ENCODE measurements at places on chromosomes 3 and 15.

- no peak for DNase-seq
Observed at GRCh38 chr3:44687898-44688297, 24.6 kb upstream of the ZNF502 start.

GRCh38 chr3:177429079-177429478 is 231.8 kb upstream of the TBL1XR1 start:
- no peak for DNase-seq

DNA sequence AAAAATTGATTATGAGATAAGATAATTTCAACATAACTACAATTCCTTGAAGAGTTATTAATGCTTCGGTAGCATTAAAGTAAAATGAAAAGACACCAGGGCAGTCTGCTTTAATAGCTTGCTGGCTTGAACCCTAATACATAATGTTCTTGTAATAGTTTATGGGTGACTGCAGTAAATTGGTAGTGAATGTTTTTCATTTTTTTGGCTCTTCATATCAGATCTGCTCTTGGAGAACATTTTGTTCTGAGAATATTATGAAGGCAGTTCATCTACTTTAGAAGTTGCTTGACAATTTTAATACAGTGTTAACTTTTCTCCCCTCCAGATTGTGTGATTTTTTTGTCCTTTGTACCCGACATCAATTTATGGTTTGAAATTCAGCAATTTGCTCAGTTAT is 128.4 kb downstream of the ZBTB20 start:
- DNase-seq: no peak

DNA sequence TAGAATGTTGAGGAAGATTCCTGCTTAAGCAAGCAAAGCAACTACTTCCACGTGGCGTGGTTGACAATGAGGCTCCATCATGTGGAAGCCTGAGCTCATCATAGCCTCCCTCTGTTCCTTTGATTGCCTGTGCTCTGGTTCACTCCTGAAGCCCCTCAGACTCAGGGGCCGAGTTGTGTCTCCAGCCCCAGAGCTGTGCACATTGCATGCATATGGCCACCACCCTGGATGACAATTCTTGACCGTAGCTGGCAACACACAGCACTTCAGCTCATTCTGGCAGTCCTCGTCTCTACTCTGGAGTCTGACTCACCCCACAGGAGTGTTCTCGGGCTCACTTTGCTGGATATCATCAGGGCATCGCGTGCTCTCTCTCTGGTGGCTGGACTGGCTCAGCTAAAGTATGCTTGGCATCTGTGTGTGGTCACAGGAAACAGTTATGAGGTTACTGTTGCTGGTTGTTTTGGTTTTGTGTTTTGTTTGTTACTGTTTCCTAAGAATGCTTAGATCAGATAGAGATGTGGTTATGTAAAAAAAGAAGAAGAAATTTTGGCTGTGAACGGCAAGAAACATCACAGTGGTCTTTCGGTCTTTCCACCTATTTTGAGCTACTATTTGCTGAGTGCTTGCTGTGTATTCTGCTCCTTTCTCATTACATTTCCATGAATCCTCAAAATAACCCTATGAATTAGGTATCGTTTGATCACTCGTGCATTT is 41.6 kb upstream of the MRPS22 start:
- DNase-seq: peak; percentile 100

DNA sequence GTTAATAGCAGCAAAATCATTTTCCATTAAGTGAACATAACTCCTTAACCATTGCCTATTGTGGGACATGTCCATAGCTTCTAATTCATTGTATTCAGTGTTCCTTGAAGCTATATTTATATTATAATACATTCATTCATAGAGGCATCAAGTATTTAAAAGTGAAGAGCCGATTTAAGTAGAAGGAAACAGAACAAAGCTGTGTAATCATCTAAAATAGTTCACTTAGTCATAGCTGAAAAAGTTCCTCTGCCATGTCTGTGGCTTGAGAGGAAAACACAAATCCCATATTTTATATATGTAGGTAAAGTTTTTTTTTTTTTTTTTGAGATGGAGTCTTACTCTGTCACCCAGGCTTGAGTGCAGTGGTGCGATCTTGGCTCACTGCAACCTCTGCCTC is 54.5 kb downstream of the TMEM108 start:
- DNase-seq: no peak

DNA sequence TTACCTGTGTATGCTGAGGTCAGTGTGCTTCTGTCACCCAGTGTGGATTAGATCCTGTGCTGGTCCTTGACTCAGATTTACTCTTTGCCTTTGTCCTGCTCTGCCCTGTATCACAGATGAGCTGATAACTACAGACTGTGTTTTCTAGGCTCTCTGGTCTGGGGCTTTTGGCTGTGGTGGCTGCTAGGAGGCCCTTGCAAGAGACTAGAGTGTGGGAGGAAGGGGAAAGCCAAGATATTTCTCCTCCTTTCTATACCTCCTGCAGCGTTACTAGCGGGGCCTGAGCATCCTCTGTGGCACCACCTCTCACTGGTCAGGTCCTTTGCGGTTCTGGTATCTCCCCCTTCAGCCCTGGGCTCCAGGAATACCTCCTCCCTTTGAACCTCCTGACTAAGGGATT is 282.3 kb upstream of the TBC1D5 start:
- no peak for DNase-seq

DNA sequence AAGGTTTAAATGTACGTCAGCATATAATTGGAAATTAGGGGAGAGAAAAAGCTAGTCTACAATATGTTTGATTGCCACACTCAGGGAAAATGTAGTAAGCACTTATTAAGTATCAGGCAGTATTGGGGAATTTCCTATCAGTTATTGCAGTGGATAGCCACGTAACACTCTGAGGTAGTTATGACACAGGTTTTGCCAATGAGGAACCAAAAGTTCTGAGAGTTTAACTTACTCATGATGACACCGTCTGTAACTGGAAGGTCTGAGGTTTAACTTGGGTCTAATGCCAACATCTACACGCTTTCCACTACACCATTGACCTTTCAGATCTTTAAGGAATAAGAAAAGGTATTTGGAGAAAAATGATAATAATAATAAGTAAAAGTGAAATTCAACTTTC is 89.5 kb downstream of the ZMAT3 start:
- DNase-seq: peak; percentile 59

- DNase-seq: no peak
Observed at GRCh38 chr3:185645596-185646381, 59.7 kb downstream of the SENP2 start.

DNA sequence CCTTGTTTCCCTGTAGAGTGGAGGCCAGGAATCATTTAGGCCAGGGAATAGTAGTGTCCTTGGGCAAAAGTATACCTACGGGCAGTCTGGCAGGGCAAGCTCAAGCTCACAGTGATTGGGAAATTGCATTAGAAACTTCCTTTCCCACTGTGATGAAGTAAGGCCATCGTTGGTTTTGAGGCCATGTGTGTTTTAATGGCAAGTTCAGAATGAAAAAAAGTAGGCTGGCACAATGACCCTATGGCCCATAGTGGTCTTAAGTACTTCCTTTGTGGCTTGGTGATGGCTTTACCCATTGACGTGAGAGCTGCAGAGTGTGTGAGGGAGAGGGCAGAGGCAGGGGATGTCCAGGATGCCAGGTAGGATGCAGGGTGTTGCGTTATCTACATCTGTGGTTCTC is 28.8 kb downstream of the LIMD1 start:
- DNase-seq: no peak

- DNase-seq: peak; percentile 3
Observed at GRCh38 chr3:142337994-142338393, 109.8 kb downstream of the XRN1 start.

- DNase-seq: peak; percentile 54
Observed at GRCh38 chr3:126954141-126954842, 28.6 kb upstream of the PLXNA1 start.

GRCh38 chr3:47661121-47661752 is 82.6 kb upstream of the CSPG5 start:
- DNase-seq: peak; percentile 60

DNA sequence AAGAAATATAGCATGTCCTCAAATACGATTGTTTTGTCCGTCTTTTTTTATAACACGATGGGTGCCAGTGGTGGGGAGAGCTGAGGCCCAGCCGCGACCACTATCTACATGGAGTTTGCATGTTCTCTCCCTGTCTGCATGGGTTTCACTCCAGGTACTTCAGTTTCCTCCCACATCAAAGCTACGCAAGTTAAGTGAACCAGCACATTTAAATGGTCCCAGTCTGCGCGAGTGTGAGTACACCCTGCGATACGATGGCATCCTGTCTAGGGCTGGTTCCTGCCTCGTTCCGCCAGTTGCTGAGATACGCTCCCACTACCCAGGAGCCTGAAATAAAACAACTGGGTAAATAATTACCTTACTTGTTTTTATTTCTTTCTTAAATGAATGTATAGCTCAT is 40.6 kb downstream of the ATP13A3 start:
- DNase-seq: no peak

DNA sequence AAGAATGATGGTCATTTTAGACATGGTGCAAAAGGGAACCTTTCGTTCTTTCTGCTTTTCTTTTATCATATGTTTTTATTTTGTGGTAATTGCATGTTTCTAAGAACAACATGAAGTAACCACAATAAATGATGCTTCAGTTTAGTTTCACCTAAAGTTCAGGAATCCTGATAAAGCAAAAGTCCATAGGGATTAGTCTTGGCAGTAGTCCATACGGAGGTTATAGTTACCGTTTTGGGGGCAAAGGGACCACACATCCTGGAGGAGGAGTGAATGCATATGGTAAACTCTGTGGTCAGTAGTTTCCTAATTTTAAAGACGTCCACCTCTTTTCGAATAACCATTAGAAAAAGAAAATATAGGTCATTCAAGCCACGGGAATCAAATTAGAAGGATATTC is 141.5 kb downstream of the MCTP2 start:
- no peak for DNase-seq

- DNase-seq: peak; percentile 74
Observed at GRCh38 chr15:36590838-36591237, 11.4 kb downstream of the CDIN1 start.

- DNase-seq: no peak
Observed at GRCh38 chr15:100099976-100100375, 241.8 kb downstream of the ADAMTS17 start.

DNA sequence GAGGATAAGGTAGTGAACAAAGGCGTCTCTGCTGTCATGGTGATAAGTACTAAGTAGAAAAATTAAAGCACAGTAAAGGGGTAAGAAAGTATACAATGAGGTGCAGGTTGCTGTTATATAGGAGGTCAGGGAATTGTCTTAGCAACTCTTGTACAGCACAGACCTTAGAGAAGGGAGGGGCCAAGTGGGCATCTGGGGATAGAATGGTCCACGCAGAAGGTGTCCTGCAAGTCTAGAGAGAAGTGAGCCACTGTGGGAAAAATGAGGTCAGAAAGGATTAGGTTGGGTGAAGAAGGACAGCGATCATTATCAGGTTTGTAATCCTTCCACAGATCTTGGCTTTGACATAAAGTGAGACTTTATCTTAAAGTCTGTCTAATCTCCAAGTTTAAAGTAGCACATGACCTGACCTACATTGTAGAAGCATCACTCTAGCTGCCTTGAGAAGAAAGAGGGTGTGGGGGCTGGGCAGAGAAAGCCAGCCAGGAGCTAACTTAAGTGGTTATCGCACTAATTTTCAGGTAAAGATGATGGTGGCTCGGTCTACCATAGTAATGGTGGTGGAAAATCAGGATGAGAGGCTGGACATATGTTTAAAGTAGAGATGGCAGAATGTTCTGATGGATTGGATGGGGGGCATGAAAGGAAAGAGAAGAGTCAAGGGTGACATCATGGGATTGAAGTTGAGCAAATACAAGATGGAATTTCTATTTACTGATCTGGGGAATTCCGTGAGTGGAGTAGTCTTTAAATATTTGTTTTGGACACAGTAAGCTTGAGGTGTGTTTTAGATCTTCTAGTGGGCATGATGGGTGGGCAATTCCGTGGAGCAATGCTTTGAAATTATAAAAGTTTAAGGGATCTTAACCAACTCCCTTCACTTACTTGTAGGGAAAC is 919.2 kb downstream of the ROBO1 start:
- no peak for DNase-seq

- DNase-seq: no peak
Observed at GRCh38 chr3:39269528-39269927, 10.3 kb downstream of the CX3CR1 start.

DNA sequence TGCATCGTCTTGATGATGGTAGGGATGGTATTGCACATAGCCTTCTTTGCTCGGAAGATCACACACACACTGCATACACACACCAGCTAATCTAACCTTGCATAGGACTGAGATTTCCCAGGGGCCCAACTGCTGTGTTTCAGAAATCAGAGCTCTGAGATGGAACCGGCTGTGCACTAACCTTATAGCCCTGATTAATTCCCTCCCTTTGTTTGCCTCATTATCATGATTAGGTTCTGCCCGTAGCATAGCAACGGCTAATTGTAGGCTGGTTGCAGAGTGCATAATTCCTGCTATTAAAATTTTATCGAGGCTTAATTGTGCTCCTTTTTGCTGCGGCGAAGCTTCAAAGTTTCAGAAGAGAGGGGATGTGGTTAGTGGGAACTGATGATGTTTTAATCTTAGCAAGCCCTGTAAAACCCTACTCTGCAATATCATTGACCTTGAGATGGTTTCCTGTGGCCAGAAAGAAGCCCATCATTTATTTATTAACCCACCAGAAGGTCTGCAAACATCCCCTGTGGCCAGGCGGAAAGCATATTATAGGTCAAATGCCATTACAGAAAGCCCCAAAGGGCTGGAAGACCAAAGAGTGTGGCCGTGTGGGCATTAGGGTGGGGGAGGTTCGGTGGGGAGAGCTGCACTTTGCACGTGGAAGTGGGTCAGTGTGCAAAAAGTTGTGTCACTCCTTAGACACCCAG is 56.2 kb upstream of the GLCE start:
- DNase-seq: no peak

DNA sequence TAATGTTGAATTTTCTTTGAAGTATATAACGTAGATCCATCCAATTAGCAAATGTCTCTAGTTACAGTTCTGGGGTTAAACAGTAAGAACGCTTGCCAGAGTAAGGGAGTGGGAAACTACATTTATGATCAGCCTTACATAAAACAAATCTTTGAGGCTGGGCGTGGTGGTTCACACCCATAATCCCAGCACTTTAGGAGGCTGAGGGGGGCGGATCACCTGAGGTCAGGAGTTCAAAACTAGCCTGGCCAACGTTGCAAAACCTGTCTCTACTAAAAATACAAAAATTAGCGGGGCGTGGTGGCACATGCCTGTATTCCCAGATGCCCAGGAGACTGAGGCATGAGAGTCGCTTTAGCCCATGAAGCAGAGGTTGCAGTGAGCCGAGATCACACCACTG is 50.1 kb upstream of the GATM start:
- no peak for DNase-seq

GRCh38 chr3:11155341-11156025 is 1.2 kb downstream of the HRH1 start:
- peak; percentile 84 for DNase-seq

GRCh38 chr15:26525096-26525495 is 247.8 kb downstream of the GABRB3 start:
- DNase-seq: no peak

DNA sequence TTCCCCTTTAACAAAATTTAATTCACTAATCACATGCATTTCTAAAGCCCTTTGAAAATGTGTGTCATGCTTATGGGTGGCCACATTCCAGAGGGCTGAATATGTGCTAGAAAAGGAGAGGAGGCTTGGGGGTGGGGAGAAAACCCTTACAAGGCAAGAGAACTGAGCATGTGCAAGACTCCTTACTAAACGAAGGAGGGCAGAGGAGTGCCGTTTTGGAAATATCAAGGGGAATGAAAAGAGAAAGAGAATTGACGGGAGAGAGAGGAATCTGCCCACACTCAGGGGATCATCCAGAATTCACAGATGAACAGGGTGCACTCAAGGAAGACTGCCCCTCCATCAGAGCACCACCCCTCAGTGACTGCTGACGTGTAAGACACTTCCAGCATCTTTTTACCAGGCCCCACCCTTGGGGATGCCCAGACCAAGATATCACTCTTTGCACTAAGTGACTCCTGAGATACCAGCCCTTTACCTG is 37.9 kb upstream of the TSC22D2 start:
- peak; percentile 99 for DNase-seq

- DNase-seq: no peak
Observed at GRCh38 chr3:183116025-183116614, 16.8 kb upstream of the MCCC1 start.
